ENCODE measurements at places on chromosomes 6 and 20.
A peak's percentile ranks its signal among the peaks of the same experiment; 100 is the strongest.

GRCh38 chr6:158661156-158661685 is 11.4 kb downstream of the SYTL3 start:
- DNase-seq: no peak

DNA sequence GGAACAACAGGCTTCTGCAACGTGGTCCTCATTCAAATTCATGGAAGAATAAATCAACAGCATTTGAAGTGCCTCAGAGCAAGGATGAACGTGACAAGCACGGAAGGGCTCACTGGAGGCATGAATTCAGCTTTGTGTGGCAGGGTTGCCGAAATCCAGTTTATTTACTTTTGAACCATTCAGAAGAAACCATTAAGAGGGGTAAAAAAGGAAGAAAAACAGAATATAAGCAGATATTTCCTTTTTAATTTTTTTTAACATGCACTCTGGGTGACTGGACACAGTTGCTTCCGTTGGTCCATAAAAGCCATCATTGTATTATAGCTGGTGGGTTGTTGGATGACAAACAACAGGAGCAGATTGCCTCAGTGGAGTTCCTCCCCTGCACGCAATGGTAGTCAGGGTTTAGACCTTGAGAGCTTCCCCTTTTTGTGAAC is 17.3 kb upstream of the SNRPB2 start:
- DNase-seq: no peak

GRCh38 chr6:57130661-57131177 is 40.7 kb downstream of the ZNF451 start:
- DNase-seq: no peak

DNA sequence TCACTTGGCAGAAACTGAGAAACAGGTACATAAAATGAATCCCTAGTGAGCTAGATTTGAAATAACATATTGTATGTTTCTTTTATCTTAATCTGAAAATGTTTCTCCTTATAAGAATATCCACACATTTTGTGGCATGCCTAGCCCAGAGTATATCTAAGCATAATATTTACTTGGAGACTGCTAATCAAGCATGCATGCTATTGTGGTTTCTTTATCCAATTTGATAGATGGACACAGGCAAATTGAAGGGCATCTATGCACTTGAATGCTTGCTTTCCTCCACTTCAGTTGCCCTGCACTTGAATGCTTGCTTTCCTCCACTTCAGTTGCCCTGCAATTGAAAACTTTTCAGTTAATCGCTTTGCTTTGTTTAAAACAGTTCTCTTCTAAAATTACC is 729.8 kb downstream of the TBC1D32 start:
- DNase-seq: no peak

DNA sequence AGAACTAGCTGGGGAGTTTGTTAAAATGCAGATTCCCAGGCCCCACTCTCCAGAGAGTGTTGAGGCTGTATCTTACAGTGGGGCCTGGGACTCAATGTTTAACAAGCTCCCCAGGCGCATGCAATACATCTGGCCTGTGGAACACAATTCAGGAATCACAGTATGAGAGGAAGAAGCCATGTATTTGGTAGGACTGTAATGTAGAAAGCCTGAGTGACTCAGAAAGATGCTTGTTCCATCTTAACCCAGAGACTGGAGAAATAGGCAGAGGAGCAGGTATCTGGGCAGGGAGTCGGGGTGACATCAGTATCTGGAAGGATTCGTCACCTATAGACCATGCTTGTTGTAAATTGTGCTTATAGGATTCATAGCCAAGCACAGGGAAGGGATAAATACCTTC is 90.5 kb downstream of the UNC5CL start:
- DNase-seq: peak; percentile 59

- peak; percentile 28 for DNase-seq
Measured at GRCh38 chr6:35640017-35640664, 48.6 kb downstream of the FKBP5 start.
